Activated B cell treated with CpG ODN at 0.5 μM for 24 hours (primary cell): ENCODE measurements at places on chromosomes 1 and 21.

GRCh38 chr21:41219498-41220207, 51.7 kb downstream of the BACE2 start:
- DNase-seq = no peak

GRCh38 chr1:238061967-238062613, 171.4 kb upstream of the ZP4 start:
- DNase-seq = no peak

DNA sequence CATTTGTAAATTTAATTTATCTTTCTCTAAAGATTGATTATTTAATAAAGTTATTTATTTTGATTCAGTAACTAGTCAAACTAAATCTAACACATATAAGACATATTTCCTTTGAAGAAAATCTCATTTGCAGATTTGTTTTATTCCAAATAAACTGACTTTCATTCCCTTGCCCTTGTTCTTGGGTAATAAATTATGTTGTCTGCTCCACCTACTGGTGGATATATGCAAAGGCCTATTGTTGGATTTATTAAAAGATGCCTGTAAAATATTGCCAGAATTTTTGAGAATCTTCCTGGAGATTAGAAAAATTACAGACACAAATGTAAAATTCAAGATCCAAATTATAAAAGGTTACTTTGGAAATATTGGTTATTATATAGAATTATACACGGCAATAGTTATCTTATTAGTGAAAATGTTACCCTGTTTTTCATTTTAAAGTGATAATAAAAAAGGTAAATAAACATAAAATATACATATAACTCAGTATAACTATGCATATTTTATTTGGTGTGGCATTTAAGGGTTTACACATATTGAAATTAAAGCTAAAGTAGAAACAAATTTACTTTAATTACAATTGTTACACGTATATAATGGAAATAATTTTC, 116.1 kb downstream of the SPATA17 start:
- DNase-seq = no peak

DNA sequence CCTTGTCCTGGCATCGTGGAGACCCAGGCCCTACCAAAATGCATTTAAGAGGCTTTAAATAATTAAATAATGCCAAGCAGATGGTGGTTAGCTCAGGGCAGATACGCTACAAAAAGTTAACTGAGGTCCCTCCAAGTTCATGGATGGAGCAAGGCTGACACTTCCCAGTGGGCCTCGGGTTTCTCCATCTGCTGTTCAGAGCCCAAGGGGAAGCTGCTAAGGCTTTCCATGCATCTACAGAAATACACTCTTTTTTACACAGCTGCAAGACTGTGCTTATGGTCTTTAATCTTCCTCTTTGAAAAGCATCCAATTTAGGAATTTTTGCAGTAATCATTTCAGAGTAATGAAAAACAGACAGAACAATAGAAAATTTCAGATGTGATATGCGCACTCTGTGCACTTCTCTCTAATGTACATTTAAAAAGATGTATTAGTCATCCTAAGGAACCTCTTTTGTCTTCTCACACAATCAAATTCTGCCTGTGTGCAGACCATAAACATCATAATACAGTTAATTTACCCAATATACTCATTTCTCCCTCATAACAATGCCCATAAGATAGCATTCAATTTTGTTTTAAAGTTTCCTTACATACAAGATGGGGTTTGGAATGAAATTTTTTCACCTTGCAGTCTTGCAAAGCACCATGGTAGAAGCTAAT, 173.2 kb upstream of the ATP1B1 start:
- no peak for DNase-seq

GRCh38 chr1:172398970-172399755, 21.3 kb upstream of the C1orf105 start:
- DNase-seq = no peak

- DNase-seq = no peak
These were observed 10.3 kb downstream of the OR13G1 start for GRCh38 chr1:247669225-247669624.

- DNase-seq = no peak
These were observed 191.8 kb upstream of the DPYD start for GRCh38 chr1:98112626-98113025.

DNA sequence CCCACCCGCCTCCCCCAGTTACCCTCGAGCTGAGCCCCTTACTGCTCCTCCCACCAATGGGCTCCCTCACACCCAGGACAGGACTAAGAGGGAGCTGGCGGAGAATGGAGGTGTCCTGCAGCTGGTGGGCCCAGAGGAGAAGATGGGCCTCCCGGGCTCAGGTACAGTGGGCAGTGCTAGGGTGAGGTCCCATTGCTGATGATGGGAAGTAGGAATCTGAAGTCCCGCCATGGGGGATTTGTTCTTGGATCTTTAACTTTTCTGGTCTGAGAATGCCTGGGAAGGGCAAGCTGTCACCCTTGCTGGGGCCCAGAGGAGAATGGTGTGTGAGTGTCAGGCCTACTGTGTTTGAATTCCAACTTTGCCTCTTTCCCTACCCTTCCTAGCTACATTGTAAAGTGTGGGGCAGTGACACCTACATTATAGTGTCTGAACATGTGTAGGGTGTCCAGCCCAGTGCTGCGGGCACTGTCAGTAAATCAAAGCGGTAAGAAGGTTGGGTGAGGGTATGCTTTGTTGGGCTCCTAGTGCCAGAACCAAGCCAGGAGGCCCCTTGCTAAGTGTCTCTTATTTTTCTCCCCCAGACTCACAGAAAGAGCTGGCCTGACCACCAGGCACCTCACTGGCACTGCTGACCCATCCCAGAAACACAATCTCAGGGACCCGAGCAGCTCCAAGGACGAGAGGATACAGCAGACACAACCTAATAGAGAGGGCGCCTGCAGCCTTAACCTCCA, 44.7 kb downstream of the YARS1 start:
- DNase-seq = no peak

GRCh38 chr1:187853505-187853904, 1024.8 kb downstream of the PLA2G4A start:
- DNase-seq = no peak

GRCh38 chr1:62800825-62801306, 16.9 kb downstream of the ATG4C start:
- no peak for DNase-seq
